Stimulated activated CD8-positive, alpha-beta memory T cell treated with anti-CD3 and anti-CD28 coated beads, Interleukin-7, amount 100 ng/mL, for 1 hour (primary cell): ENCODE measurements at places on chromosomes 6 and 20.

GRCh38 chr20:16575390-16576140, 2.3 kb upstream of the KIF16B start:
- DNase-seq: no peak

- no peak for DNase-seq
Measured at GRCh38 chr6:98833307-98834059, 891 bp upstream of the POU3F2 start.

DNA sequence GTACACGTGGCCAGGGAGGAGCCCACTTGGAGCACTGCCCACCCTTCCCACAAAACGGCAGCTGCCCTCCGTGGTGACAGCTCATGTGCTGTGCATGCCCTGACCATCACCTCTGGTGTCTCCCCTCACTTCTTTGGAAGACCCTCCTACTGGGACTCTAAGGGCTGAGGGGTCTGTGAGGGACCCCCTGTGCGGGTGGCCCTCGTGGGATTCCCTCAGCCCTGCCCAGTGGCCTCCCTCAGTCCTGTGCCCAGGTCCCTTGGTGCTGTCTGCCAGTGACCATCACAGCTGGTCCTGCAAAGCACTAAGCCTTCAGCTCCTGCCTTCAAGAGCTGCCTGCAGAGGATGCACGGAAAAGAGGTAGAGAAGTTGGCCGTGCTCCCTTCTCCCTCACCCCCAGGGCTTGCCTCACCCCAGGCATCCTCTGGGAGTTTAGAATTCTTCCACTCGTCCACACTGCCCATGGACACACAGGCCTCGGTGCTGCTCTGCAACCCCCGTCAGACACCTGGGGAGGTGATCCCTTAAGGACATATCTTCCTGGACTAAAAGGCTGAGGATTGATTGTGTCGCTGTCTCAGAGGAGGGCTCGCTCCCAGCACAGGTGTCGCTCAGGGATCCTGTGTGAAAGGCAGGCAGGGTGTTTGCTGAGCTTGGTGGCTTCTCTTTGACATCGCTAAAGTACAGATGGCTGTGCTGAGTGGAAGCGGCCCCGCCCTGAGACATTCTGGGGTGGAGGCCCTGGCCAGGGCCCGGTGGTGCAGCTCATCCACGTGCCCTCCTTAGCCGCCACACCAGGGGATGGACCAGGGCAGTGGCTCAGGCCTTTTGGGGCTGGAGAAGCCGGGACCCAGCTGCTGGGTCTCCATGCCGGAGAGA, 119.5 kb upstream of the FRMD1 start:
- DNase-seq: no peak

- no peak for DNase-seq
Measured at GRCh38 chr6:161498359-161498758, 224.5 kb upstream of the AGPAT4 start.

DNA sequence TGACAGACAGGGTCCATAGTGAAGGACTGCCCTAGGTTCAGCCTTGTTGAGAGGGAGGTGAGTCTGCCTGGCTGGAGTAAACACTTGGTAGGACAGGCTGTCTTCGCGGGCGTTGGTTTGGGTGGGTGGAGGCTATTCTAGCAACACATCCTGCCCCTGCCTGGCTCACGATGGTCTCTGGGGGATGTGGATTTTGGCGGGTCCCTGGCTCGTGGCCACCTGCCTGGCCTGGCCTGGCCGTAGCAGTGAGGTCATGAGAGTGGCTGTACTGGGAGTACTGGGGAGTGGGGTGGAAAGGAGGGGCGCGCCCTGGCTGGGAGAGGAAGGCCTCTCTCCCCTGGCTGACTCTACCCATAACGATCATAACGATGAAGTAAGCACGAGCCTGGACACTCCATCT, 30.2 kb upstream of the MRPS18A start:
- DNase-seq: no peak

DNA sequence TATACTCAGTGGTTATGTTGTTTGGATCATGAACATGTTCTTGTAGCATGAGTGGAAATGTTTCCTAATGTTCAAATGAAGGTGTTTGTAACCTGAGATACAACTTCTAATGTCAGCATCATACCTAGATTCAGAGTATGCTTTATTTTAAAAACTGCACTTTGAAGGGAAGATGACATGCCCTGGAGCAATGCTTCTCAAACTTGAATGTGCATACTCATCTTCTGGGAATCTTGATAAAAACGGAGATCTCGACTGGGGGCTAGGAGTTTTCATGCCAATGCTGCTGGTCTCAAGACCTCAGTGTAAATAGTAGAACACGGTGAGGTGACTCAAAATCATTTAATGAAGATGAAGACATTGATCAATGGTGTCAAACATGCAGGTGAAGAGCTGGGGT, 440.0 kb upstream of the NOX3 start:
- no peak for DNase-seq

GRCh38 chr6:154511791-154512190, 1.3 kb upstream of the CNKSR3 start:
- no peak for DNase-seq

GRCh38 chr6:45803071-45803470, 212.6 kb downstream of the CLIC5 start:
- DNase-seq: no peak

DNA sequence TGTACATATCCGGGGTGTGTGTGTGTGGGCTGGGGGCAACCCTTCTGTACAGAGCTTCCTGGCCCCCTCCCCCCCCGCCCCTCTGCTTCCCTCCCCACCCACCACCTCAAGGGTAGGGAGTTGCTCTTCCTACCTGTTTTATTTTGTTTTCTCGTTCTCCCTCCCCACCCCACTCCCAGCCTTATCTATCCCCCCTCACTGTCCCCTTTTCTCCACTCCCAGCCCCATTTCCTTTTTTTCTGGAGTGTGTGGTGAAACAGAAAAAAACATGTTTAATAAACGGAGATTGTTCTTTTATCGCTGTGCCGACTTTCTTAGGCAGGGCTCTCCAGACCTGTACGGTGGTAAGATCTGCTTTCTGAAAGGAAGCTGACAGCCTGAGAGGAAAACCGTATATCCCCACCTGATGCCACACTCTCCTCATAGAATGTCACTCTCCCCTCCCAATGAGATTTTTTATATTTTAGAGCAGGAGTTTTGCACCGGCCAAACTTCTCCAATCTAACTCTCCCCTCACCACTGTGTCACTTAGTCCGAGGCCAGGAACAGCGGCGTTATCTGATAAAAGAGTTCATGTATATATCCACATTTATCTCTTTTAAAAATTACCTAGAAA, 875 bp upstream of the ZBTB9 start:
- no peak for DNase-seq

- DNase-seq: no peak
Measured at GRCh38 chr6:122495612-122496011, 24.0 kb upstream of the SERINC1 start.

- DNase-seq: no peak
Measured at GRCh38 chr20:47438464-47439381, 63.0 kb upstream of the NCOA3 start.

DNA sequence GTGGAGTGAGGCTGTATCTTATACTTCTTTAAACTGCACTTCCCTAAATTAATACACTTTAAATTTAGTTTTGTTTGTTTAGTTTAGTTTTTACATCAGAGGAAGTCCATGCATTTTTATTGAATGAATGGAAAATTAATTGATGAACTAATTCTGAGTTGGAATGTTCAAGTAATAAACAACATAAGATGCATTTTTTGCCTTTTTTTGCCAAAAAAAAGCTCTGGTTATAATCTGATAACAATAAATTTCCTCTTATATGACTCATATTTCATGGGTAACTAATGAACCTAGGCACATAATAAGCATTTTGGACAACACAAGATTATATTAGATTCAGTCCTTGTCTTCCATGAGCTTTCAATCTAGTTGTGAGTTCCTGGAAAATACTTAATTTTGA, 323.1 kb downstream of the CENPW start:
- DNase-seq: no peak

DNA sequence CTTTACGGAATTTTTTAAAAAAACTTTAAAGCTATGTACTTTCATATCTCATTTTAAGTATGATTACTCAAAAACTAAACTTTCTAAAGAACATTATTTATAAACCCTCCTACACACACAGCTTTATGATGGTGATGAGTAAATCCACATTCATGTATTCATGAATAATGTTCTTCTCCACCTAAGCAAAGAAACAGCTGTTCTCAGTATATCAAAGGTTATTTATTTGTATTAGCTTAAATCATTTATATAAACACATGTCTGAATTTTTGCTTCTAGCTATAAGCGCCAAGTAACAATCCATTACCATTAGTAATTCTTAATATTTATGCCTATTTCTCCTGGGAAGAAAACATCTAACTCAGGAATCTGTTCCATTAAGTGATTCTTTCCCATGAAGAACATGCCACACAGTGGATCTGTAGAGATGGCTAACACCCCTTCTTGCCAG, 63.3 kb downstream of the SMLR1 start:
- no peak for DNase-seq

- no peak for DNase-seq
Measured at GRCh38 chr20:44594730-44595129, 12.4 kb downstream of the PKIG start.

GRCh38 chr20:32496811-32497533, 88.2 kb downstream of the NOL4L start:
- no peak for DNase-seq

- no peak for DNase-seq
Measured at GRCh38 chr6:122651031-122651430, 40.8 kb downstream of the PKIB start.

- no peak for DNase-seq
Measured at GRCh38 chr6:87237804-87238203, 82.4 kb downstream of the ZNF292 start.

- DNase-seq: no peak
Measured at GRCh38 chr20:4736875-4737274, 15.2 kb downstream of the PRND start.

- DNase-seq: no peak
Measured at GRCh38 chr6:105692613-105693215, 289.8 kb upstream of the PREP start.

DNA sequence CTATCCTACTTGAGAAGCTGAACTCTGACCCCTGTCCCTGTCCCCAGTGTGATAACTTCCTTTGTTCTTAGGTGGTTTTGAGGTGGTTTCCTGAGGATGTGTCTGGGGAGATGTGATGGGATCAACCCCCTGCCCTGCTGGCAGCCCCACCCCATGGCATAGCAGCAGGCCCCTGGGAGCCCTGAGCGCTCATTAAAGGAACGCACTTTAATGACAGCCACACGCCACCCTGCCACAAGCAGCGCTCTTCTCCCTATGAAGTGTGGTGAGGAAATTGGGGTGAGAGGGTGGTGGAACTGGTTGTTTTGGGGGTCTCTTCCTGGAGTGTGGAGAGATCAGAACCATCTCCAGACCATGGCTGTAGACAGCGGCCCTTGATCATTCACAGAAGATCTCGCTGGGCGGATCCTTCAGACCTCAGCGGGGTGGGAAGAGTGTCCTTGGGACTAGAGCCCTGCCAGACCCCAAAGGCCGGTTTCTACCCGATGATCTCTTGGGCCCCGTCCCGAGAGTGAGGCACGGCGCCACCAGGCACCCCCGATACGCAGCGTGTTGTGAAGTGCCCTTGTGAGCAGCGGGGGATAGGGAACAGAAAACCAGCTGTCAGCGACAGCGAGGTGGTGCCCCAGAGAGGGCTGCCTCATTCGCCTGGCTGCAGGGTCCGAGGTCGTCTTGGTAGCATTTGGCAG, 45.4 kb downstream of the SYNJ2 start:
- no peak for DNase-seq

GRCh38 chr20:44748005-44748370, 2.3 kb downstream of the KCNK15 start:
- DNase-seq: no peak

- no peak for DNase-seq
Measured at GRCh38 chr6:156413154-156413553, 364.0 kb upstream of the ARID1B start.

GRCh38 chr6:16694781-16695578, 66.3 kb downstream of the ATXN1 start:
- DNase-seq: no peak

- peak; percentile 43 for DNase-seq
Measured at GRCh38 chr6:25556516-25556915, 95.5 kb upstream of the SCGN start.

- no peak for DNase-seq
Measured at GRCh38 chr20:13322621-13323020, 101.5 kb downstream of the ISM1 start.

GRCh38 chr6:168371981-168372711, 52.6 kb upstream of the DACT2 start:
- no peak for DNase-seq

GRCh38 chr20:12243327-12243726, 325.6 kb downstream of the BTBD3 start:
- no peak for DNase-seq

DNA sequence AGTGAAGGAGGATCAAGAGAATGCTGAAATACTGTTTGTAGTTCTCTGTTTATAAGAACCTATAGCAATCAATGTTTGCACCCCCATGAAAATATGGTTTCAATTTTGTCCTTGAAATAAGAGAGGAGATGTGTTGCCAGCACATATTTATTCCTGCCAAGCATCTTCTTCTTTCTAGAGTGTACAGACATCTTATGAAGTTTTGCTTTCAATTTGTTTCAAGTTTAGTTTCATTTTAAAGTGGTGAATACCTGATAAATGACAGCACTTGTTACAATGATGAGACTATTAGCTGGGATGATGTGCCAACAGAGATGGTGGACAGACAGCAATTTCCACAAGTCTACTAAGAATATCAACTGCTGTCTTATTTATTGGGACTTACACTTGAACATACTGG, 39.2 kb upstream of the CENPW start:
- DNase-seq: no peak

GRCh38 chr20:36010076-36010475, 41.7 kb downstream of the CNBD2 start:
- DNase-seq: no peak

DNA sequence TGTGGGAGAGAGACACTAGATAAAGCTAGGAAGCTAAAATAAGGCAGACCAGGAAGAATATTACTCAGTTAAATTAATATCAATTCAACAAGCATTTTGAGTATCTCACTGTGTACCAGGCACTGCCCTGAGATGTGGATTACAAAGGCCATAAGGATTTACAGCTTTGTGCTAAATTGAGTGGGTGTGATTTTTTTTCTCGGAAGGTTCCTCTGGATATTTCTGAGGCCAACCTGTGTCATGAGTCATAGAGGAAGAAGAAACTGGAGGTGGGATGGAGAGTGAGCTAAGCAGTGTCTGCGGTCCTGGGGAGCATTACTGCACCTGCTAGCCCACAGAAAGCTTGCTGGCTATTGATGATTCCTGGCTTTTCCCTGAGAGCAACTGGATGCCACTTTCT, 135.2 kb downstream of the RFPL4B start:
- no peak for DNase-seq

- DNase-seq: no peak
Measured at GRCh38 chr20:54792688-54793087, 317.3 kb downstream of the DOK5 start.

DNA sequence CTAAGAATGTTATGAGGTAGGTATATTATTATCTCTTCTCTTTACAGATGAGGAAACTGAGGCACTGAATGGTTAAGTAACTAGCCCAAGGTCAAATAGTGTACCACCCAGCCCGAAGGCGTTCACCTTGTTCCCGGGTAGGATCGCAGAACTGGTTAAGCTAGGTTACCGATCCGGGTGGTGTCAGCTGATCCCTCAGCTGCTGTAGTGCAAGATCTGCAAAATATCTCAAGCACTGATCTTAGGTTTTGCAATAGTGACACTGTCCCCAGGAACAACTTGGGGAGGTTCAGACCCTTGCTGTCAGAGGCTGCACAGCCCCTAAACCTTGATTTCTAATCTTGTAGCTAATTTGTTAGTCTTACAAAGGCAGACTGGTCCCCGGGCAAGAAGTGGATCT, 28.1 kb downstream of the SLC52A3 start:
- DNase-seq: no peak

GRCh38 chr6:114063956-114064355, 93.0 kb upstream of the HDAC2 start:
- DNase-seq: no peak

GRCh38 chr6:117906958-117907600, at the start of gene SLC35F1:
SLC35F1 (plus strand) TSS chr6:117907264.
- DNase-seq: no peak
